ENCODE measurements at places on chromosomes 4 and X.

GRCh38 chr4:144547678-144548298 lies 98.2 kb upstream of the HHIP start:
- no peak for DNase-seq

DNA sequence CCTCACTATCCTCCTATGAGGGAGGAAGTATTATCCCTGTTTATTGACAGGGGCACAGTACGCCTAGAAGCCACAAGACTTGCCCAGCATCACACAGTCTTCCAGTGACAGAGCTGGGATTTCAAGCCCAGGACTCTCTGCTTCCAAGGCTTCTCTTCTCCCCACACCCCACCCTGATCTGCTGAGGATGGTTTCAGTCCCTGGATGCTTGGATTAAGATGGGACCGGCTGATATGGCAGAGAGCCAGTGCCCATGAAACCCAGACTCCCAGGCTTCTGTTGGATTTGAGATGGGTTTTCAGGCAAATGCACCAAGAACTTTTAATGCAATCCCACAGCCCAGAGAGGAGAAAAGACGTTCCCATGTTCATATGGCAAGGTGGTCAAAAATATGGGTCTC lies 23.2 kb downstream of the EFNB1 start:
- no peak for DNase-seq

DNA sequence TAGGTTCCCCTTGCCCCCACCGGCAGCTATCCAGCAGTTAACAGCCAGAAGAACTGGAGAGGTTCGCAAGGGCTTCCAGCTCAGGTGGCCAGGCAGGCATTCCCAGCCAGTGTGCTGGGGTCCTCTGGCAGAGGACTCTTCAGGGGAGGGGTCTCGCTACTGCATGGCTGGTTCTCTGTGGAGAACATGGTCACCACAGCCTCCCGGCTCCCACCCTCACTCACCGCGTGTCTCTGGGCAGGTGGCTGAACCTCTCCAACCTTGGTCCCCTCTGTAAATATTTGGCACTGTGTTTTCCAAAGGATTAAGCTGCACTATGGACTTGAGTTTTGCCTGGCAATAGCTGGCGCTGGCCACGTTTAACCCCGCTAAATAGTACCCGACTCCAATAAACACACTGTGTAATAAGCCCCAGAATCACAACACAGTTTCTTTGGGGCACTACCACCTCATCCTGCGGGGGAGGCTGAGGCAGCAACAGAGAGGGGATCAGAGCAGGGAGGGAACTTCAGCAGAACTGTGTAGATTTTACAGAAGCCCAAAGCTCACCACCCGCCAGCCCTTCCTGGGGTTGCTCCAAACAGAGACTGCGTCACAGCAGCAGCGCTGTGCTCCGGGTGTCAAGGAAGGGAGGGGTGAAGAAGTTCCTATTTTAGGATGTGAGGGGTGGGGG lies 15.2 kb downstream of the BCOR start:
- DNase-seq, result peak; percentile 24

GRCh38 chrX:120768681-120769080 lies 107.0 kb downstream of the CT47B1 start:
- DNase-seq, result no peak

- no peak for DNase-seq
These were observed 19.4 kb downstream of the LYAR start for GRCh38 chr4:4270529-4270928.

DNA sequence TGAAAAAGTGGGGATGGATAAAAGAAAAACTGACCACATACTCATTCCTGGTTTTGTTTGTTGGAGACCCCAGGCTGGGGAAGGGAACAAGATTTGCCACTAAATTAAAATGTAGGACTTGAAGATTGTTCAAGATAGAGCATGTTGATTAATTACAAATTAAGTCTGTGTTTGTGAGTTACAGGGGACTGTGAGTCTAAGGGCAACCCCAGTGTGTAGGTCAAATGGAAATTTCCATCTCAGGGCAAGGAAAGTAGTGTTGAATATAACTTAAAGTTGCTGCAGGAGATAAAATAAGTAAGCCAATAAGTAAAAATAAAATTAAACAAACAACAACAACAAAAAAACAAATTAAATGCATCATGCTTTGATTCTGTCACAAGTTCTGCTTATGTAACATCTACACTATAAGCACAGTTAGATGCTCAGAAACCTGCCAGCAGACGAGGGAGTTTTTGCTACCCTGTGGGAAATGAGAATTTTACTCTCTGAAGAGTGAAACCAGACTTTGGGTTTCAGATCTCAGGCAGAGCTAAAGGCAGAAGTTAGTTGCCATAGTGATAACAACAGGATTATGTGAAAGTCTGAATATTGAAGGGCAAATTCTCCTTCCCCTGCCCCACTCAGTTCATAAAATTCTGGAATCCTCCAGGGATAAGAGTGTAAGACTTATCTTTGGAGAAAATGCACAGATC lies 352.3 kb downstream of the GRXCR1 start:
- no peak for DNase-seq

- no peak for DNase-seq
These were observed 29.9 kb downstream of the C4orf51 start for GRCh38 chr4:145709843-145710242.

Data from left ventricle myocardium inferior (tissue), 1 donor.